Nucleus accumbens (tissue), 56 donors: ENCODE measurements at places on chromosomes 6 and 20.

DNA sequence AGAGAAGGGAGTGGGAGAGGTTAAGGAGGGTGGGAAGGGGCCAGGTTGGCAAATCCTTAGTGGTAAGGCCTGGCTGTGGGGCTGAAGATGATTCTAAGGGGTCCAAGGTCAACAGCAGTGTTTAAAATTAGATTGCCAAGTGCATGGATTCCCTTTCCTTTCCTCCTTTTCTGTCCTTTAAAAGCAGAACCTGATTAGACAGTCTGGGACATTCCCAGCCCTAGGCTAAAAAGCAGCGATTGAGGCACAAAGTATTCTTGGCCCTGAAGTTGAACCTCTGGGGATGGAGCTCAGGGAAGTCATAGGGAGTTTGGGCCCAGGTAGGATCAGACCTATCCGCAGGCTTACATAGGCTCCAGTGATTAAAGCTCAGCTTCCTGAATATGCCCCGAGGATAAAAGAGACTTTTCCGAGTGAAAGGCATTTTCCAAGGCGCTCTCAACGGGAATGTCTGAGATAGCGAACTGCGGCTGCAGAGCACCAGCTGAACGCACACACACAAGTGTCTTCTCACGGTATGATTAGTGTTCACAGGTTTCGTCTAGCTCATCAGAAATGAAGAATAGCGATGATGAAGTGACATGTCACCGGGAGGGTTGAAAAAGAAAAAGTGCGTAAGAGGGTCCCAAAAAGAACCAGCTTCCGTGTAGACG is 787 bp upstream of the CARMIL1 start:
- DNase-seq = no peak

GRCh38 chr6:41040101-41040939 is 1.3 kb upstream of the UNC5CL start:
- no peak for DNase-seq

DNA sequence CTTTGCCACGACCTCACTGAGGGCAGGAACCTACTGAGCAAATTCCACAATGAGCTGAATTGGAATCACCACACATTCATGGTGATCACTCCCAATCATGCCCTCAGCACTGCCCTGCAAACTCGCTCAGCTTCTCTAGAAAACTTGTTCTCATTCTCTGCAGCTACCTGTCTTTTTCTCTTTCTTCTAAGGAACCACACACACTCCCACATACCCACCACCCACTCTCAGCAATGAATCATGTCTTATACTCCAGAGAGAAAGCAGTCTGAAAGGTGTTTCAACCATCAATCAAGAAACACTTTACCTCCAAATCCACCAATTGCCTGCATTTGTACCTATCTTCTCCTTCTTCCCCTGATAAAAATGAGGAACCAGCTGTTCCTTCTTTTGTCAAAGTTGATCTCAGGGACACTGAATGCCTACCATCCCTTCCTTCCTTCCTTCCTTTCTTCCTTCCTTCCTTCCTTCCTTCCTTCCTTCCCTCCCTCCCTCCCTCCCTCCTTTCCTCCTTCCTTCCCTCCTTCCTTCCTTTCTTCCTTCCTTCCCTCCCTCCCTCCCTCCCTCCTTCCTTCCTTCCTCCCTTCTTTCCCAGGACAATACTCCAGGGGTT is 84.6 kb upstream of the SGK1 start:
- no peak for DNase-seq

- no peak for DNase-seq
These were observed 47.9 kb upstream of the CITED2 start for GRCh38 chr6:139422105-139423036.

DNA sequence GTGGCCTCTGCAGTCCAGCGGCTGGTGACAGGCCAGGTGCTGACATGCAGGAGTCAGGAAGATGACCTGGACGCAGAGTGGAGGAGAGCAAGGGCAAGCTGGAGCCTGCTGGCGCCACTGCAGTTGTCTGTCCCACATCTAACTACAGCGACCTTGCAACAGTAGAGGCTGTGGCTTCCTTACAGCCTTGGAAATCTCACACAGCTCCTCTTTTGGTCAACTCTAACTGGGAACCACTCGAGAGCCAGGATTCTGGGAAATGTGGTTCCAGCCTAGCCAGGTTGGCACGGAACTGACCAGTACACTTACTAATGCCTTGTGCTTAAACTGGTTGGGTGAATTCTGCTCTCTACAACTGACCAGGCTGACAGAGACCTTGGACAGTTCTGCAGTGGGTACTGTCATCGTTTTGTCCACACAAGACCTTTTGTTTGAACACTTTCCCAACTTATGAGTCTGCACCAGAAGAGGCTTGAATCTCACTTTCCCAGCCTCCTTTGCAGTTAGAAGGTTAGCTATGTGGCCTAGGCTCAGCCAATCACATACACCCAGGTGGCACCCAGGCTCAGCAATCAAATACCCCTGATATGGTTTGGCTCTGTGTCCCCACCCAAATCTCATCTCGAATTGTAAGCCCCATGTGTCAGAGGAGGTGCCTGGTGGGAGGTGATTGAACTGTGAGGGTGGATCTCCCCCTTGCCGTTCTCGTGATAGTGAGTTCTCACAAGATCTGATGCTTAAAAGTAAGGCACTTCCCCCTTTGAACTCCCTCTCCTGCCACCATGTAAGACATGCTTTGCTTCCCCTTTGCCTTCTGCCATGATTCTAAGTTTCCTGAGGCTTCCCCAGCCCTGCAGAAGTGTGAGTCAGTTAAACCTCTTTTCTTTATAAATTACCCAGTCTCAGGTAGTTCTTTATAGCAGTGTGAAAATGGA is 153.5 kb downstream of the ZMYND8 start:
- DNase-seq = no peak
